NCI-H1436 (cell line): ENCODE measurements at places on chromosomes 5 and 9.

DNA sequence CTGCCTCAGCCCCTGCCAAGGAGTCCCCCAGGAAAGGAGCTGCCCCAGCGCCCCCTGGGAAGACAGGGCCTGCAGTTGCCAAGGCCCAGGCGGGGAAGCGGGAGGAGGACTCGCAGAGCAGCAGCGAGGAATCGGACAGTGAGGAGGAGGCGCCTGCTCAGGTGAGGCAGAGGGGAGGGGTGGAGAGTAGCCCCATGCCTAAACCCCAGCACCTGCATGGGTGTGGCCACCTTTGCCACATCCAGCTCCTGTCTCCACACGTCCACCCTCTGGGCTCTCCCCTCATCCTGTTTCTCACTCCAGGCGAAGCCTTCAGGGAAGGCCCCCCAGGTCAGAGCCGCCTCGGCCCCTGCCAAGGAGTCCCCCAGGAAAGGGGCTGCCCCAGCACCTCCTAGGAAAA lies 17.2 kb downstream of the TCOF1 start:
- DNase-seq, result no peak

DNA sequence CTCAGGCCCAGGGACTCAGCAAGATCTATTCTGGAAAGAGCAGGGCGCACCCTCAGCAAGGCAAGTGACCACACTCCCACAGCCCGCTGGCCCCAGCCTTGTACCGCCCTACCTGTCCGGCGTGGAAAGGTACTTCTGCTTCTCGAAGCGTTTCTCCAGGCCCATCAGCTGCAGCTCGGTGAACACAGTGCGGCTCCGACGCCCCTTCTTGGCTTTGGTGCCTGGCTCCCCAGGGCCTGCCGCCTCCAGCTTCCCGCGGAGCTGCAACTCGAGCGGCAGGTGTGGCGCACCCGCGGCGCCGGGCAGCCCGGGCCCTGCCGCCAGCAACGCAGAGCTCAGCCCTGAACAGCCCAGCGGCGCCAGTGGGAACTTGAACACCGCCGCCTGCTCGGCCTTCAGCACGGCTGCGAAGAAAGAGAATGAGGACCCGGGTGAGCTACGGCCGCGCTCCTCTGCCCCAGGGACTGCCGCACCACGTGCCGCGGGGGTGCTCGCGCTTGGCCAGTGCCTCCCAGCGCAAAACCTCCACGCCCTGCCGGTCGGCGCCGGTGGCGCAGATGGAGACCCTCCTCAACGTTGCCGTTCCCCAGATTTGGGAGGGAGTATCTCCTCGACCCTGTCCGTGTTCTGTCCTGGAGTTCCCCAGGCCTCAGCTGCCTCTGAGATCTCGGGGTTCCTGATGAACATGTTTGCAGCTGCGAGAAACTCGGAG lies 2.2 kb downstream of the BARX1 start:
- DNase-seq, result no peak

GRCh38 chr5:61348447-61348846 lies 16.4 kb downstream of the ZSWIM6 start:
- no peak for DNase-seq

DNA sequence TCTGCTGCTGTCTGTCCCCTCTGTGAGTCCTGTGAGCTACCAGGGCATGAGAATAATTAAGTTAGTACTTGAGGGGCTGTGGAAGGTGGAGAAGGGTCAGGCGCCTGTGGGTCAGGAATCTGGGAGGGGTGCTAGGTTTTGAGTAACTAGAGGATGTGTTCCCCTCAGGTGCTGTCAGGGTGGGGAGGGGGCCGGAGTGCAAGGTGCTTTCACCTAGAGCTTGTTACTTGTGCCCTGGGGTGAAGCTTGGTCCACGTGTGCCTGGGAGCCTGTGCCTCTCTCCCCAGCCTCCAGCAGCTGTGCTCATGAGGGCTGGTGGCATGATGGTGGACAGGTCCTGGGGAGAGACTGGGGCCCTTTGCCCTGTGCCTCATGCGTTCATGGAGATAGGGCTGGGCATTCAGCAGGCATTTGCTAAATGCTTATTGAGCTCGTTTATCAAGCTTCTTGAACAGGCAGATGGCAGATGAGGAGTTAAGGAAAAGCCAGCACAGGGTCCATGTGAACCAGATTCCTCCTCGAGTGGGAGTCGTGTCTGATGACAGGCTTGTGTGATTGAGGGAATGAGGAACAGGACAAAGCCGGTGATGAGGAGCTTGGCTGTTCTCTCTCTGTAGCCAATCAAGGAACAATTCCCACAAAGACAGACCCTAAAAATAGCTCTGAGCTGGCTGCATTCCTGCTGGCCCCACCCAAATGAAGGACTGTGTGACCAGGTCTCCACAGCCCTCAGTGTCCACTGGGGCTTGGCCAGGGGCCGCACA lies 40.9 kb downstream of the CACNA1B start:
- DNase-seq, result no peak

DNA sequence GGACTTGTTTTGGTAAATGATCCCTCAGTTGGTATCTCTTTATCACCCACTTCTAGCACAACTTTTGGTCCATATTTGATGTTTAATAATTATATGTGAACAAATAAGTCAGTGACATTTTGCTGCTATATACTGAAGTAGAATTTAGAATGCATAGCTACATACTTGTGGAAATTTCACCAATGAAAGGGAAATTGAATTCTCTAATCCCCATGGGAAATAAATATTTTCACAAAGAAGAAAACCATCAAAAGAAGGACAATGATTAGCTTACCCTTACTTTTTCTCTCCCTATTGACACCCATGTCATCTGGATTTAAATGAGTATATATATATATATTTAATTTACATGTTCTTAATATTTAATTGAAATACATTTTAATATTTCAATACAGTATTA lies 94.3 kb upstream of the DAB2 start:
- DNase-seq, result no peak

DNA sequence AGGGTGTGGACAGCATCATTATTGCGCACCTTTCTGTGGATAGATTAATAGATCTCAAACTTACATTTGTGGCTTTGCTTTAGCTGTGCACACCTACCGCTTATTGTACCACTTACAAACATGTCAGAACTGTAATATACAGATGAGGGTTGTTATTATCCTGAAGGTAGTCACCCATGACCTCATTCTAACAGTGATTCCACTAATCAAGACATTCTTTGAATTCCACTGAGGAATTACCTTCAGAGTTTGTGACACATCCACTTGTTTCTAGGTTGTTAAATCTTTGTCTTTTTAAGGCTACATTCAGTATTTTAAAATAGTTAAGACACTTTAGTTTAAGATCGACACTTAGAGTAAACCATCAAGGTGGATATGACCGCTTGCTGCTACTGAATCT lies 7.8 kb downstream of the KCNV2 start:
- DNase-seq, result no peak

DNA sequence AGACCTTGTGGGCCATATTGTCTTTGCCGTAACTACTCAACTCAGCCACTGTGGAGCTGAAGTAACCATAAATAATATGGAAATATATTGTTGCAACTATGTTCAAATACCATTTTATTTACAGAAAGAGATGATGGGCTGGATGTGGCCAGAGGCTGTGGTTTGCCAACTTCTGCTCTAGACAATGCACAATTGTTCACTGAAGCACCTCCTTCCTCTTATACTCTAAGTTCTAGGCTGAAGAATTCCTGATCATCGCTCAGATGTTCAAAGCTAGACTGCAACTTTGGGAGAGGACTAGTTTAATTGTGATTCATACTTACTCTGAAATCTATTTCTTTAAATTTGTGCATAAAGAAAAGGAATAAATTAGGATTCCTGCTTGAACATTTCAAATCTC lies 245.0 kb downstream of the TAF11L14 start:
- no peak for DNase-seq

- no peak for DNase-seq
Observed at GRCh38 chr9:83196946-83197345, 134.0 kb upstream of the RASEF start.

GRCh38 chr5:131364507-131365050 lies 100.7 kb downstream of the CDC42SE2 start:
- DNase-seq, result no peak

- DNase-seq, result no peak
Observed at GRCh38 chr9:29439961-29440360, 1866.7 kb upstream of the C9orf72 start.

- DNase-seq, result no peak
Observed at GRCh38 chr9:108722396-108722795, 133.4 kb downstream of the ACTL7B start.

DNA sequence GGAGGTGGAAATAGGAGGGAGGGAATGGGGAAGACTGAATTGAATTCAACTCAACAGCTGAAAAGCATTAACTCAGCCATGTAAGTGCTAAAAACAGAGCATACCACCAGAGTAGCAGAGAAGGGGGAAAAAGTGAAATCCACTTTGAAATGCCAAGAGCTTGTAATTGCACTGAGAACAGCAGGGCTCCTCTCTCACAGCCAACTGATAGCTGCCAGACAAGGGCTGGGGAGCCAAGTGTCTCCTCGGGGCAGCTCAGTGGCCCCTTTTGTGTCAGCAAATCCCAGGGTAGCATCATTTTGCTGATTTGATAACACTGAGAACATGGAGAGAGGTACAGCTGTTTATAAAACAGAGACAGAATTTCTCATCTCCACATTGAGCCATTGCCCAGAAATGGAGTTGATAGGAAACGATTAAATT lies 182.5 kb downstream of the FRMD3 start:
- no peak for DNase-seq

DNA sequence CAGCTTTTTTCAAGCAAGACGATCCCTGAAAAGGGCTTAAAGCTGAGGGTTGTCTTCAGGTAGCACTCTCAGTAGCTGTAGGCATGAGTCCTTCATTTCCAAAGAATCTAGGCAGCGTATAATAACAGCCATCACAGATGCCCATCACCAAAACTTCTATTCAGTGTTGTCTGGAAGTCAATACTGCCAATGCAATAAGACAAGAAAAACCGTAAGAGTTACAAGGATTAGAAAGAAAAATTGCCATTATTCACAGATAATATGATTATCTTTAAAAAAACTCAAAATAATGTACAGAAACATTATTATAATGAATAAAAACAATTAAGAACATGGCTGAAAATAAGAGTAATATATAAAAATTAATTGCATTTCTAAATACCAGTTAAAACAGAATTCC lies 208.2 kb upstream of the ADRA1B start:
- DNase-seq, result no peak

DNA sequence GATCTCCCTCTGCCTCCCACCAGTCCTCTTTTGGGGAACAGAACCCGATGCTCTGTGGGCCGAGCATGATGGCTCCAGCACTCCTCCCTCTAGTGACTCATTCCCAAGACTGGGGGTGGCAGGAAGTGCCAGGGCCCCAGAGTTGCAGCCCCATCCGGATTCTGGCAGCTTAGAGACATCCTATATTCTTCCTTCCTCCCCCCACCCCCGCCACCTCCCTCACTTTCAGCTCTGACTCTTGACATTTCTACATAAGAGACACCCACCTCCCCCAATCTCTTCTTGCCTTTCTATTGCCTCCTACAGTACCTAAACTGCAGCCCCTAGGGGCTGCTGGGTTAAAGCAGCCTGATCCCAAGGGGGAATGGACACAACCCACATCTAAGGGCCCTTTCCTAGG lies 47.1 kb upstream of the MATR3 start:
- DNase-seq, result no peak
